ENCODE measurements at places on chromosomes 7 and 10. TPM values are rescaled to one million over a fixed set of nuclear protein-coding genes. Genes with fewer than 3 reads are reported as not detected.

Gene MSMB
- not detected for polyA plus RNA-seq

Gene CFAP70
- 0.18 TPM for polyA plus RNA-seq

GRCh38 chr10:28997734-28998133 is 291.1 kb upstream of the LYZL1 start:
- H3K27ac ChIP-seq: no peak overlapping the region
- peak; percentile 25 for DNase-seq
- no peaks in the 10 kb centered on the region for H3K4me1 ChIP-seq
- H3K4me3 ChIP-seq: no peak overlapping the region
- H3K36me3 ChIP-seq: no peaks in the 10 kb centered on the region

Gene MGAM2
- not detected for polyA plus RNA-seq

Gene CYP2E1
- 0.66 TPM for polyA plus RNA-seq

Gene RBP3
- not detected for polyA plus RNA-seq

DNA sequence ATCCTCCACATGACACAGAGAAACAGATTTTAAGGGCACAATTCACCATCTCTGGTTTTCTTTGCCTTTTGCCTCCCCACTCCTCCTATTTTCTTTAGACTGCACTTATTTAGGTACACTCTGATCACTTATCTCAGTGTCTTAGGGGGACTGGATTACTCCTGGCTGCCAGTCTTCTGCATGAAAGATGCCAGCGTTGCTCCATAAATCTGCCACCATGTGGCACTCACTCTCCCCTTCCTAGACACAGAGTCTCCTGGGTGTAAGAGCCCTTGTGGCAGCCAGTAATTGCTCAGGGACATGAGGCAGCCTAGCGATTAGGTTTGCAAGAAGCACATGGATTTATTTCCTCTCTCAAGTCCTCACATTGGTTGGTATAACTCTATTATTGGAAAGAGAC is 34.5 kb upstream of the RBM20 start:
- H3K27ac ChIP-seq: no peak overlapping the region
- no peaks in the 10 kb centered on the region for H3K27me3 ChIP-seq
- no peaks in the 10 kb centered on the region for H3K36me3 ChIP-seq
- H3K4me1 ChIP-seq: no peaks in the 10 kb centered on the region

- H3K4me3 ChIP-seq: no peak overlapping the region
- no peaks in the 10 kb centered on the region for H3K27me3 ChIP-seq
- H3K4me1 ChIP-seq: no peaks in the 10 kb centered on the region
Observed at GRCh38 chr7:29765490-29765889, 40.8 kb upstream of the WIPF3 start.

Gene FAM25A
- polyA plus RNA-seq: not detected

Gene SVIL
- polyA plus RNA-seq: 28.5 TPM

Gene IFIT1
- polyA plus RNA-seq: 71.4 TPM

DNA sequence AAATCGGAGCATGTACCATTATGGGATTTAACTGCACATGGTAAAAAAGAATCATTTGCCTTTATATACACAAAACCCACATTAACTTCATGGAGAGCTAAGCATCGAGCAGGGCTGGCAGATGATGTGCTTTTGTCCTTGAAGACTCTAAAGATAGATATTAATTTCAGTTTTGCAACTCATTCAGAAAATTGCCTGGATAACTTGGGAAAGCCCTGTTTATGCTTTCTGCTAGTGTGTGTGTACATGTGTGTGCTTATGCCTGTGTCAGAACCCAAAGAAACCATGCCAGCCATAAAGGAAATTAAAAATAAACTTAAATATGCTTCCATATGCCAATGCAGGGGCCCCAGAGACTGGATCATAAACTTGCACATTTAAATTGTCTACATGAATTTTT is 640.0 kb downstream of the PARD3 start:
- H3K27me3 ChIP-seq: no peaks in the 10 kb centered on the region
- peaks cover 3% of the 10 kb centered on the region for H3K4me1 ChIP-seq
- no peak overlapping the region for H3K4me3 ChIP-seq

Gene CLDN12
- polyA plus RNA-seq: 41.8 TPM

DNA sequence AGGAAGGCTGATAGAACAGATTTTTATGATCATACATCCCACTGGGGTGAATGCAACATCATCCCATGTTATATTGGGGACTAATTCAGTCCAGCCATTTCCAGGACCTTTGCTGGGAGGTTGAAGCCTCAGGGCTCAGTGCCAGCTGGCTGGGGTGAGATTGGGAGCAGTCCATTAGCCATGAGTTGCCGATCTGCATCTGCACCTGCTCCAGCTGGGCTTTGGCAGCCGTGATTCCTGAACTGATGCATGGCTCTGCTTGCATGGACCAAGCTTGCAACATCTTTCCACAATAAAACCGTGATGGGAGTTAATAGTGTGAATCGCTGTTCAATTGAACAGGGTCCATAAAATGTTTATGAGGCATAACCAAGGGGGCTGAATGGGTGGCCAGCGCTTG is 346.9 kb downstream of the TYW1 start:
- H3K27ac ChIP-seq: no peak overlapping the region
- DNase-seq: no peak
- no peaks in the 10 kb centered on the region for H3K27me3 ChIP-seq
- no peak overlapping the region for H3K4me3 ChIP-seq
- H3K4me1 ChIP-seq: no peaks in the 10 kb centered on the region

DNA sequence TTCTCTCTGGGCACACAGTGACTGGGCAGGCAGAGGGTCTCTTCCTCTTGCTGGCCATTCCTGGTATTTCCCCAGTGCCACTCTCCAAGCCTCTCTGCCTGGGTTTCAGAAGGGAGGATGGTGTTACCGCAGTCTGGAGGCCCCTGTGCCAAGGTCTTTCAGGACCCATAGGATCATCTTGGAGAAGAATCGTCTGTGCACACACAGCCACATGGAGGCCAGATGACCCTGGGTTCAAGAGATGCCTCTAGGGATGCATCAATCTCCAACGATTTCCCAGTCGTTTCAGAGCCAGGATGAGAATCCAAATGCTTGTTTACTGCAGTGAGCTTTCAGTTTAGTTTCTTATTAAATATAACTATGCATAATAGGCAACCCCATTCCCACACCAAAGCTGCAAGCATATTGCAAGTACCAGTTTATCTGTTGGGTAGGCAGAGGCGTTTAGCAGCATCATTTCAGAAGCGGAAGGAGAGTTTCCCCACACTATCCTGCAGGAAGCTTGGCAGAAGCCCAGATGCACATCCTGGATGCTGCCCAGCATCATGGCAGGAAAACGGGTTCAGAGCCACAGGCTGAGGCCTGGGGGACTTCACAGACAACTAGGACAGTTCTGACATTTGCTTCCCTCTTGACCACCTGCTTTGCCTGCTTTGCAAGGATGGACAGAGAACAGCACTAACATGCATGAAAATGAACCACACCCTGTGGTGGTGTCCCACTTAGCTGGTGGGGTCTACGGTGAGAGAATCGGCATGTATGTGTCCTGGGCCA is 134.7 kb upstream of the FAM20C start:
- no peak overlapping the region for H3K4me3 ChIP-seq
- H3K27ac ChIP-seq: no peak overlapping the region
- H3K27me3 ChIP-seq: peaks cover 3% of the 10 kb centered on the region
- DNase-seq: no peak

Gene ZNF804B
- polyA plus RNA-seq: not detected

DNA sequence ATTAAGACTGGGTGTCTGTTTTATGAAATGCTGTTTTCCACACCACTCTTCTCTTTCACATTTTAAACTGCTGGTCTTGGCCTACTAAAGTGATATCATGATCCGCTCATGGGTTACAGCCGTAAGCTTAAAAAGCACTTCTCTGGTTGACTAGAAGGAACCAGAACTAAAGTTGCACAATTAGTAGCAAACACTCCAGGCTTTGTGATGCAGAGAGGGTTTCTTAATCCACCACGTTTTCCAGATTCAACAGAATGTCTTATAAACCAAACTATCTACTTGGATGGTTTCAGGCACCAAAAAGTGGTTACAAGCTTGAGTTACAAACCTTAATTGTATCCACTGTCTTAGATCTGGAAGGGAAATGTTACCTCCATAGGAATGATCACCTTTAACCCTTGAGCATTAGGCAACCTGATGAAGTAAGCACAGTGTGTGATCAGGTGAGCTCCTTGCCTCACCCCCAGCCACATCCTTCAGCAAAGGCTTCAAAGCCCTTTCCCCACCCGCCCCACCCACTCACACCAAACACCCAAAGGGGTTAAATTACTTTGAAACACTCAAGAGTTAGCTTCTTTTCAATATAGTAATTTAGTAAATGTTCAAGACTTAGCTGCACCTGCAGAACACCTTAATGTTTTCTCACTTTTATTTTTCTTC is 3.5 kb downstream of the ELMO1 start:
- no peaks in the 10 kb centered on the region for H3K36me3 ChIP-seq
- no peaks in the 10 kb centered on the region for H3K4me1 ChIP-seq
- H3K27ac ChIP-seq: no peak overlapping the region
- no peak for DNase-seq

- no peak for DNase-seq
- no peaks in the 10 kb centered on the region for H3K4me1 ChIP-seq
- H3K36me3 ChIP-seq: no peaks in the 10 kb centered on the region
Observed at GRCh38 chr7:159035571-159036073, 109.0 kb downstream of the VIPR2 start.

GRCh38 chr10:132845041-132845551 is 59.1 kb upstream of the NKX6-2 start:
- no peak overlapping the region for H3K4me3 ChIP-seq
- H3K27me3 ChIP-seq: no peaks in the 10 kb centered on the region
- H3K4me1 ChIP-seq: no peaks in the 10 kb centered on the region
- H3K27ac ChIP-seq: no peak overlapping the region
- H3K36me3 ChIP-seq: no peaks in the 10 kb centered on the region

Gene RAB19
- polyA plus RNA-seq: not detected

- H3K27ac ChIP-seq: no peak overlapping the region
- no peak overlapping the region for H3K4me3 ChIP-seq
- peaks cover 18% of the 10 kb centered on the region for H3K4me1 ChIP-seq
- H3K27me3 ChIP-seq: no peaks in the 10 kb centered on the region
- H3K36me3 ChIP-seq: no peaks in the 10 kb centered on the region
- DNase-seq: no peak
Observed at GRCh38 chr7:24730018-24730369, 27.3 kb downstream of the GSDME start.

DNA sequence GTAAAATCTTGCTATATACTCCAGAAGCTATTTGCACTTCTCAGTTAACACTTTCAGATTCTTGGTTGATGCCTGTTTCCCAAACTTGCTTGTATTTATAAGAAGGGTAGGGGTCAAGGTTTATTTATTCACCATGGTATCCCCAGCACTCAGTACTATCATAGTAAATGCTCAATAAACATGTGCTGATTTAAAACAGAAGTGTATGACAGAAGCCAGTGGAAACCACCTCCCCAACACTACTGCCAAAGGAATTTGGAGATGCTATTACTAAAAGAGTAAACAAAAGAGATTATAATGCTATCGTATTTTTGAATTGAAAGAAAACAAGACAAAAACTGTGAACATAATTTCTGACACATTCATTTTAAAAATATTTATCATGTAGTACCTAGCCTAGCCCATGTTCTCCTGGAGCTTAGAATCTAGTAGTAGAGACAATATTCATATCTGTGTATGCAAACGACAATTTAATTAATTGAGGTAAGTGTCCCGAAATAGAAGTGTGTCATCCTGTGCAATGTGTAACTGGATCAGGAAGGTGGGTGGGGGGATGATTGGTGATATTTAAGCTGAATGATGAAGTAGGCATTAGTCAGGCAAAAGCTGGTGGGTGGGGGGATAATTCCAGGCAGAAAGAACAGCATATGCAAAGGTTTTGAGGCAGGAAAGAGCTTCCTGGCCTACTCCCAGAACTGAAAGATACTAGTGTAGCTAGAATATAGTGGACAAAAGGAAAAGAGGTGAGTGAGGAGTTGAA is 77.5 kb downstream of the HGF start:
- DNase-seq: peak; percentile 88
- H3K36me3 ChIP-seq: no peaks in the 10 kb centered on the region
- H3K27ac ChIP-seq: peak overlapping the region; percentile 48
- no peak overlapping the region for H3K4me3 ChIP-seq
- H3K27me3 ChIP-seq: no peaks in the 10 kb centered on the region

Gene PDLIM1
- polyA plus RNA-seq: 390 TPM

GRCh38 chr10:58642283-58642682 is 129.6 kb downstream of the BICC1 start:
- no peaks in the 10 kb centered on the region for H3K36me3 ChIP-seq
- H3K4me1 ChIP-seq: peaks cover 9% of the 10 kb centered on the region
- H3K27ac ChIP-seq: peak overlapping the region; percentile 42
- H3K27me3 ChIP-seq: no peaks in the 10 kb centered on the region

- peaks cover 18% of the 10 kb centered on the region for H3K36me3 ChIP-seq
- peaks cover 3% of the 10 kb centered on the region for H3K4me1 ChIP-seq
- H3K27me3 ChIP-seq: no peaks in the 10 kb centered on the region
Observed at GRCh38 chr7:41967156-41967555, 264.3 kb upstream of the INHBA start.

DNA sequence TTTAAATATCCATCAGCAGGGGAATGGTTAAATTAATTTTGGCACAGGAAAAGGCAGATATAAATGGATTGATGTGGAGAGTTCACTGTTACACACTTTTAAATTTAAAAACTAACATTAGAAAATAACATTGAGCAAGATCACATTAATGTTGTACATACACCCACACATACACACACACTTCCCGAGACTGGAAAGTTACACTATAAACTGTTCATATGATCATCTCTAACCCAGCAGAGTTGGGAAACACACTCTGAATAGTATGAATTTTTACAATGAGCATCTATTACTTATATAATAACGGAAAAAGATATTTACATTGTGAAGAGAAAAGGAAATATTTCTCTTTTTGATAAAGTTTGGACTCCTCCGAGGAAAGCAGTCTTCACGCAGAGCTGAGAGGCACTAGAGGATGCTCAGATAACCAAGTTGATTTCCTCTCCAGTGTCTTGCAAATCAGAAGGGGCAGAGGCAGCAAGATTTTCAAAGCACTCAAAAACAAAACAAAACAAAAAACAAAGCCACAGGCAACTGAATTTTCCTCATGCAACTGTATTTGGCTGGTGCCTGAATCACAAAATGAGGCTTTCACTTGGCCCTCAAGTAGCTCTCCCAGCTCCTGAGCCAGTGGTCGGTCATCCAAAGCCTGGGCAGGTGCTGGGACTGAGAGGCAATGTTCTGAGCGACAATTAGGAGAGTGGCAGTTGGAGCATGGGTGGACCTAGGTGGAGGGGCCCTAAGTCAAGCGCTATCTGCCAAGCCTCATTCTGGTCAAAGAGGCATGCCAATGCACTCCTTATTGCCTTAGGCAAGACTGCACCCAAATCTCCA is 10.5 kb upstream of the GATAD1 start:
- H3K27ac ChIP-seq: no peak overlapping the region
- H3K4me3 ChIP-seq: no peak overlapping the region
- H3K4me1 ChIP-seq: no peaks in the 10 kb centered on the region

- no peak overlapping the region for H3K27ac ChIP-seq
- no peaks in the 10 kb centered on the region for H3K36me3 ChIP-seq
- no peaks in the 10 kb centered on the region for H3K4me1 ChIP-seq
- no peak for DNase-seq
Observed at GRCh38 chr10:70277396-70278030, 6.3 kb downstream of the NPFFR1 start.

All from fibroblast of lung (primary cell).